Left renal pelvis (tissue), 4 donors: ENCODE measurements at places on chromosomes 1 and 21. TPM values are rescaled to one million over a fixed set of nuclear protein-coding genes. Genes with fewer than 3 reads are reported as not detected.

Gene RGS8
- not detected for polyA plus RNA-seq

Gene CRYZ
- polyA plus RNA-seq = 169 TPM

Gene C1orf210
- 20.0 TPM for polyA plus RNA-seq

Gene AADACL4
- polyA plus RNA-seq = 1.2 TPM

Gene DPT
- 0.98 TPM for polyA plus RNA-seq

Gene PCSK9
- polyA plus RNA-seq = 1.8 TPM

Gene FNDC5
- polyA plus RNA-seq = 57.1 TPM

Gene CD164L2
- 0.20 TPM for polyA plus RNA-seq

Gene SPATA45
- 0.36 TPM for polyA plus RNA-seq

- no peak for DNase-seq
These were observed 188.7 kb downstream of the CHRM3 start for GRCh38 chr1:239575113-239575512.

GRCh38 chr1:19476450-19477190 is 8.7 kb downstream of the CAPZB start:
- DNase-seq = no peak

DNA sequence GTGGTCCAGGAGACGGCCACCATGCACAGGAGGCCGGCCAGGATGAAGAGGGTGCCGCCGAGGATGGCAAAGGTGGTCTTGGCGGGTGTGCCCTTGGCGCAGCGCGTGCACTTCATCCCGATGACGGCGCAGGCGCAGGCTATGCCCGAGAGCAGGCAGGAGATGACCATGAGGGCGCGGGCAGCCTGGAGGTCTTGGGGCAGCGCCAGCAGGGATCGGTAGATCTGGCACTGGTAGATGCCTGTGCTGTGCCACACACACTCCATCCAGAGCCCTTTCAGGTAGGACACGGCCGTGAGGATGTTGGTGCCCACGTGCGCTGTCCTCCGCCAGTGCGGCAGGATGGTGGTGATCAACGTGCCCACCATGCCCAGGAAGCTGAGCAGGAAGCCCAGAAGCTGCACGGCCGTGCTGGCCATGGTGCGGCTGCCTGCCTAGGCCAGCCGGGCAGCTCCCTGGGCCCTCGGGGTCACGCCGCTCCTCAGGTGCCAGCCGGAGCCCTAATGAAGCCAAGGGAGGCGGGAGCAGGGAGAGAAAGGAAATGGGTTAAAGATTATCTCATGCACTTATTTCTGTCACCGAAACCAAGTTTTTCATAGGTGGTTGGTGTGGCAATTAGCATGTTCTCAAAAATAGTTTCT is 18.5 kb downstream of the CLDN14 start:
- DNase-seq = no peak

- no peak for DNase-seq
These were observed 563 bp downstream of the QSOX1 start for GRCh38 chr1:180155182-180155682.

- DNase-seq = no peak
These were observed 899 bp upstream of the SLFNL1 start for GRCh38 chr1:41022424-41022823.

DNA sequence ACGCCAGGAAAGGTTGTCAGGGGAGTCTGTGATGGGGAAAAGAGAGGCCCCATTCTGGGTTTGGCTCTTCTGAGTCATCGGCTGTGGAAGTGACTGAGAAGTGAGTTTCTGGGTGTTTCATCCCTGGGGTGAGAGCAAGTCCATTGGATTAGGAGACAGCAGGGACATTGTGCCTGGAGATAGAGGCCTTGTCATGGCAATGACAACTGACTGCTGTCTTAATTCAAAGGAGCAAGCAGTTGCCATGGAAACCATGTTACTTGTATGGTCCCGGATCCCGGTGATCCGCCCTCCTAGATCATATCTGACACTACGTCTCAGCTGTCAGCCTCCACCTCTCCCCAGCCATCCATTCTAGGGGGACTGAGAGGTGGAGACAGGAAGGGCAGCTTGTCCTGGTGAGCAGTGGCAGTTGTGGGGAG is 34.4 kb downstream of the KIAA0040 start:
- no peak for DNase-seq

GRCh38 chr1:200706111-200706814 is 32.4 kb upstream of the CAMSAP2 start:
- no peak for DNase-seq

- DNase-seq = no peak
These were observed at the start of gene THEMIS2 for GRCh38 chr1:27872059-27872801. THEMIS2 (plus strand) TSS chr1:27872544; CDS start chr1:27872572, 28 bp downstream.

GRCh38 chr1:109370712-109371340 is 26.9 kb downstream of the SORT1 start:
- no peak for DNase-seq

DNA sequence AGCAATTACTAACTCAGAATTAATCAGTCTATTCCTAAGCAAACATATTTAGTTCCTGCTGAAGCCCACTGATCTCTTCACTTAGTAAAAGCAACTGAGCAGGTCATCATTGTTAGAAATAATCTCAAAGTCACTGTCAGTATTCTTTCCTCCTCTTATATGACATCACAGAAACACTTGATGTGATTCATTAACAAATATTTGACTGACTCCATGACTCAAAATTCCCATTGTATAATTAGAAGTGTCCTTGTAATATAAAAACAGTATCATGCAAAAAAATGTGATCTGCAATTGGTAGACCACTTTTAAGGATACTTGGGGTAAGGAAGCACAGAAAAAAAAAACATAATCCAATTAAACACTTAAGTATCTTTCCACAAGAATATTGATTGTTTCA is 194.4 kb downstream of the DPYD start:
- DNase-seq = no peak

GRCh38 chr1:1181129-1181937 is 7.7 kb downstream of the TTLL10 start:
- DNase-seq = no peak

GRCh38 chr21:41052820-41053555 is 115.0 kb upstream of the BACE2 start:
- no peak for DNase-seq

DNA sequence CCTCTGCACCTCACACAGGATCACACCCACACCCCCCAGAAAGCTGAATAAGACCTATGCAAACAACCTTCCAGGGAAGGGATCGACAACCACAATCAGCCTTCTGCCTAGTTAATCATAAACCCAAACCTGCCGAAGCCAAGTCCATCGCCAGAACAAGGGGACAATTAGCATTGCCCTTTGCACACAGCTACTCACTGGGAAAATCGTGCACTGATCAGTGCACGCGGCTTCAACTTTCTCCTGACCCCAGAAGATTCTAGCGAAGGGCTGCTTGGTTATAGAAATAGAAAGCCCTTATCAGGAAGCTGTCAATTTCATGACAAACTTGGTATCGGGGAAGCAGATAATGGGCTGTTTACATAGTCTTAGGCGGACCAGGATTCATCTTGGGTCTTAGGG is 29.5 kb downstream of the RUNX1 start:
- no peak for DNase-seq

- DNase-seq = no peak
These were observed 75.0 kb upstream of the ACTRT2 start for GRCh38 chr1:2946291-2946690.

- DNase-seq = no peak
These were observed 35.0 kb downstream of the CTTNBP2NL start for GRCh38 chr1:112431038-112431437.

GRCh38 chr1:77706321-77706720 is 23.9 kb upstream of the ZZZ3 start:
- DNase-seq = no peak

DNA sequence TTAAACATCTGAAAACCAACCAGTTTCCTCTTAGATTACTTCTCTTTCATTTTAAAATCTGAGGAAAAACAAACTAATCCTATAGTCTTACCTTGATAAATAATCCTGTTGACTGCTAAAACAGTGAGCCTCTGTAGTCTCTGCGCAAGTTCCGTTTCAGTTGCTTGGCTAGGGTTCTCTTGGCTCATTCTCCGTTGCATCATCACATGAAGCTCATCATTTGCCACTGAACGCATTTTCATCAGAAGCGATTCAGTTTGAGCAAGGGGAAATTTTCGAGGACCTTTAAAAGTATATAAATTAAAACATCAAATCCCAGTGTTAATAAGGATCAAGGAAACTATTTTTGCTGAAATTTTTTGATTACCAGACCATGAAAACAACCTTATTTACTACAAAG is 96.7 kb upstream of the GNG4 start:
- DNase-seq = no peak

DNA sequence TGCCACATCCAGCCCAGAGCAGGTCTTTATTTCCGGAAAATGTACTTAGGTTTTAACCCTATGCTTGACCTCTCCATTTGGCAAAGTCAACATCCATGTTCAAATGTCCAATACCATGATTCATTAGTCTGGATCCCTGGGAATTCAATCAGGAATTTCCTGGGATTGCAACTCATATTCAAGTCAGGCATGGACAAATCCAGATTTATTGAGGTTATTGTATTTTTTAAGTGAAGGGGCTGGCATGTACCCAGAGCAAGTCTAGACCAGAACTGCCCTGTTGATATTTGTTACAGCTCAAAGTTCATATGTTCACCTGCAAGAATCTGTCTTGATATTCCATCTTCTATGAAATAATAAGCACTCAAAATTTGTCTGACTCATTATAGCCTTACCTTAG is 521.1 kb downstream of the ADGRL2 start:
- DNase-seq = no peak

- no peak for DNase-seq
These were observed 107.1 kb downstream of the EIF4G3 start for GRCh38 chr1:21069549-21069948.
